ENCODE measurements at places on chromosomes 6 and 20.

DNA sequence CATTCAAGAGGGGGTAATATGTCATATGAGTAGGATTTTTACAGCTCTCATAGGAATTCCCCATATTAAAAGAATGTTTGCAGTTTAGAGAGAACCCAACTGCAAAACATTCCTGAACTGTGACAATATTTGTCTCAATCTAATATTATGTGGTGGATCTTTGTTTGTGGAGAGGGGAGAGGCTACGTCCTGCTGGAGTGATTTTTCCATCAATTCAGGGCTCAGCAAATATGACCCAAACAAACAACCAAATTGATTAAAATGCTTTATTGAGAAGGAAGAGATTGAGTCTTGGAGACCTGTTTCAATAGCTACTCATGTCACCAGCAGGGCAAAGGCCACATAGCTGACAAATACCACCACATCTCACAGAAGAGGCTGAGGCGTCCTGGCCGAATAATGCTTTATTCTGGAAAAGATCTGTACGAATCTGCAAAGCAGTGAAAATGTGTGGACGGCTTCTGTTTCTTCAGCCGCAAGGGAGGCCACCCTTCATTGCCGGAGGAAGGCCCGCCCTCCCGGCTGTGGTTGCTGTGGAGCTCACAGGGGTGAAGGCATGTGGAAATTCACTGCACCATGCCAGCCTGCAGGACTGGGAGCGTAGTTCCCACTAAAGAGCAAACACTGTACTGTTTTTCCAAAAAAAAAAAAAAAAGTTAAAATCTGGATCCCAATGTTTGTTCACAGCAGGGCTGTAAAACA lies 89.7 kb upstream of the QKI start:
- DNase-seq: peak; percentile 72

GRCh38 chr6:165847407-165848085 lies 184.5 kb upstream of the PDE10A start:
- DNase-seq: peak; percentile 12

DNA sequence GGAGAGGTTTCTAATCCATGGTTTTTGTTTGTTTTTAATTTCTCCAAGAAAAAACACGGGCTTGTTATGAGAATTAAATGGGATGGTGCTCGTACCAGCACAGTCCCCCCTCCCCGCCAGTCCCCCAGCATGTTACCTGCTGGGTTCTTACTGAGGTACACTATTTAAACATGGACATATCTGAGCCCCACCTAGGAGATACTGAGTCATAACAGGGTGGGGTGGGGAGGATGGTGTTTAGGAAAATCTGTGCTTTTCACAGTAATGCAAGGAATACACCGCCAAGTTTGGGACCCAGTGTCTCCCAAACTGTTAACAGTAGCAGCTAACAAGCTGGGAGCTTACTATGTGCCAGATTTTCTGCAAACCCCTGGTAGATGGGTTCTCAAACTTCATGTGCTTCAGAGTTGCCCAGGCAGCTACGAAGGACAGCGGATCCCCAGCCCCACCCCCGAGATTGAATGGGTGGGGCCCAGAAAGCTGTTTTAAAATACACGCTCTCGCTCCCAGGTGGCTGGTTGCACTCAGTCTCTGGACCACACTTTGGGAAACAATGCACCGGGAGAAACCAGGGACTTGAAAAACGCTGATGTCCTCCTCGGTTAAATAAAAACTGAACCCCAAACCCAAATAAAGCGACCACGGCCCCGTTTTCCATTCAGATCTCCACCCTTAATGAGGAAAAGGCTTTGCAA lies 995 bp downstream of the ZFP64 start:
- DNase-seq: peak; percentile 40

GRCh38 chr20:45051204-45052060 lies 49.5 kb downstream of the KCNS1 start:
- no peak for DNase-seq

DNA sequence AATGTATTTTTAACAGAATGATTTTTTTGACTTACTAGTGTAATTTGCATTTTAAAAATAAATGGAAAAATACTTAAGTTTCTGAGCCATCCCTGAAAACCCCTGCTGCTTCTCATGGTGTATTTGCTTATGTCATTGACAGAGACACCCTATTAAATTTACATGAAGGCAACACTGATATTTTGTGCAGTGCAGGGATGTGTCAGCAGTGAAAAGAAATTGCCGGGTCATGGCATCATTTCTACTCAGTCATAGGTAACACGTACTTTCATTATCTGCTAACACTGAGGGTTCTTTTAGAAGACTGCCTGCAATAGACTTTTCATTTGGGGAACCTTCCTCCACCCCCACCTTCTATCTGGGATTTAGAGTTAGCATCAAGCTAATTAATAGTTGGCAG lies 136.7 kb upstream of the RNF217 start:
- no peak for DNase-seq

DNA sequence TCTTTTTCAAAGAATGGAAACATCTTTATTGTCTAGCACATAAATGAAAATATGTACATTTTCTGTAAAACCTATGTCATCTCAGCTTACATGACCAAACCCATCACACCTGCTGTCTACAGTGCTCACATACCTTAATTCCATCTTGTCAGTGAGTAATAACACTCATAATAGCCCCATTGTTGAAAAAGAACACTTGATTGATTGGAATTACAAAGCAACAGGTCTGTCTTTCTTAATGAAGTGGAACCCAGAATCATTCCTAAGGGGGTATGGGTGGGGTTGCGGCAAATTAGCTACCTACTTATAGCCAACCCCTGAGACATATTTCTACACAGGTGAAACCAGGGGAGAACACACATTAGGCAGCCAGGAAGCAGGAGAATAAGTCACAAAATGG lies 20.2 kb downstream of the ADGRF4 start:
- DNase-seq: no peak

DNA sequence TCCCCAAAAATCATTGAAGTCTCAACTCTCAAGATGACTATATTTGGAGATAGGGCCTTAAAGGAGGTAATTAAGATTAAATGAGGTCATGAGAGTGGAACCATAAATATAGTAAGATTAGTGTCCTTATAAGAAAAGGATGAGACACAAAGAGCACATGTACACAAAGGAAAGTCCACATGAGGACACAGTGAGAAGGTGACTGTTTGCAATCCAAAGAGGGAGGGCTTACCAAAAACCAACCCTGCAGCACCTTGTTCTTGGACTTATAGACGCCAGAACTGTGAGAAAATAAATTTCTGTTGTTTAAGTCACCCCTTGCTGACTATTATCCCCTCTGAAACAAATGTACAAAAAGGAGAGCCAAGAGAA lies 150.4 kb upstream of the SMLR1 start:
- no peak for DNase-seq
